Activated B cell treated with CpG ODN at 0.5 μM for 24 hours (primary cell): ENCODE measurements at places on chromosomes 1 and 21.

GRCh38 chr1:200894712-200895442 is at the start of gene INAVA:
TSS of gene INAVA (plus strand) at chr1:200894900. CDS start at chr1:200898401, 3,501 bp downstream.
- DNase-seq = no peak

GRCh38 chr1:8238141-8239038 is 79.5 kb upstream of the SLC45A1 start:
- DNase-seq = no peak

DNA sequence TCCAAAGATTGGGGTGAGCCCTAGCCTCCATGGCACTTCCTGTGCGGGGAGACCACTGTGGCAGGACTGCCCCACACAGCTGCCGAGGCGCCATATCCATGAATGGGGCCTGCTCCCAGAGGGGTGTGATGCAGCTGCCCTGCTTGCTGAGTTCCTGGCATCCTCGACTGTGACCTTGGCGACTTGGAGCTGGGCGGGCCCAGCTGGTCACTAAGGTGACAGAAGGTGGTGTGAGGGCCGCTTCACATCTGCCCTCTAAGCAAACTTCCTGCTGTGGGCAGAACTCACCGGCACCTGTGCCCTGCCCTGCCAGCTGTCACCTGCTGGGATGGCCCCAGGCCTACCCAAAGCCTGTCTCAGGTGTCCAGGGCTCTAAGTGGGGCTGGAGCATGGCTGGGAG is 9.0 kb downstream of the TMEM61 start:
- no peak for DNase-seq

- DNase-seq = no peak
These were observed 110.5 kb upstream of the SERBP1 start for GRCh38 chr1:67540733-67541125.

DNA sequence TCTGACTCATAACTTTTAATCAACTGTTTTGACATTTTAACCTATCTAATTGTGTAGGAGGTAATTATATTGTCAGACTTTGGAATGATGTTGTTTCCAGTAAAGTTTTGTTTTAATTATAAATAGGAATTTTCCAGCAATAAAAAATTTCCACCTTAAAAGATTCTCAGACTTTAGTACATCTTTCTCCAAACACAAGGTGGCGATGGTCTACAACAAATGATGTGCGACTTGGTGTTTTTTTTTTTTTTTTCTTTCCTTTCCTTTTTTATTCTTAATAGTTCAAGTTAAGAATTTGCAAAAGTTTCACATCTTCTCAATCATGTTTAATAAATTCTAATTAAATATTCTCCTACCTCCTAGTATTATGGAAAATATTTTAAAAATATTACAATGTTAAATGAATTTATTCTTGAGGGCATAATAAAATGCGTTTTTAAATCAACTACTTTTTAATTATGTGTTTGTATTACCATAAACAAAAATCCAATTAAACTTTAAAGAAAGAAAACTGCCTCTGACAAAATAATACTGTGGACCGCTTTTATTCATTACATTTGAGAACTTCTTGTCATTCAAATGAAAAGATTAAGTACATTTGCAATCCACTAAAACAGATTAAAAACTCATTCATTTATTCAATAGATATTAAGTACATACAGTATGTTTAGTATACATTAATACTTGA is 4.4 kb upstream of the ADAMTS1 start:
- no peak for DNase-seq

DNA sequence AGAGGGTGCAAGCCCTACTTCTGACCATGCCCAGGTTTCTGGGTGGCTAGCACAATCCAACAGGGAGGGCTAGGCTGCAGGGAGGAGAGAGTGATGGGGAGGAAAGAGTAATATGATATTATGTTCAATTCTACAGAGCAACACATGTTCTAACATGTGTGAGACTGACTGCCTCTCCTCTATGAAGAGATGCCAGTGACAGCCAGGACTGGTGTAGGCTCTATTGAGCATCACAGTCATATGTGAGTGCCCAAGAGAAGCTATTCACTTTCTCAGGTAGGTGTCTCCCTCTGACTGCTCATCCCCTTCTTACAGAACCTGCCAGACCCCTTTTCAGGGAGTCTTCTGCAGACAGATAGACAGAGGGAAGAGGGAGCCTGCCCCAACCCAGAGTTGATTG is 446.1 kb downstream of the SIPA1L2 start:
- DNase-seq = no peak

GRCh38 chr21:16751695-16752474 is 761.0 kb upstream of the CXADR start:
- DNase-seq = no peak

DNA sequence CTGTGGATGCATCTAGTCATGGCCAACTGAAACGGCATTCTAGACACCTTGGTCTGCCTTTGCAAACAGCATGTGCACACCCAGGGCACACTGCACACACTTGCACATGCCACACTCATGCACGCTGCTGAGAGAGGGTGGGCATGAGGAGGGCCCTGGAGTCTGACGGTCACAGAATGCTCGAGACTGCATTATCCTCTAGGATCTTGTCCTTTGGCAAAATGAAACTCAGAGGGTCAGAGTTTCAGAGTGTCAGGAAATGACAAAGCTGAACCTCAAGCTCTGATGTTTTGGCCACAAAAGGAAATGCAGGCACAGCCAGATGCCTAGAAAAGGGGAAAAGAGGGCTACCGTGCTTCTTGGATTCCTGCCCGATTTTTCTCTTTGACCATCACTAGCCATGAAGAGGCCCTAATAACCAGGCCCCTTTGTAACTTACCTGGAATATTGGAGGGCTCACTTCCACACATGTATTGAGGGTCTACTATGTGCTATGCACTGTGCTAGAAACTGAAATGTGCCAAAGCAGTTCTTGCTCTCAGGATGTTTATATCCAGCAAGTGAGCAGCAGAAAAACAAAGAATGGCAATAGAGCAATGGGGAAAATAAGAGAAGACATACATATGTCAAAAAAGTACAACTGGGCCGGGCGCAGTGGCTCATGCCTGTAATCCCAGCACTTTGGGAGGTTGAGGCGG is 65.4 kb downstream of the TOMM20 start:
- DNase-seq = no peak

- no peak for DNase-seq
These were observed 28.6 kb downstream of the TTC39A start for GRCh38 chr1:51301844-51302162.

- DNase-seq = no peak
These were observed 19.8 kb downstream of the DBT start for GRCh38 chr1:100229681-100230443.

DNA sequence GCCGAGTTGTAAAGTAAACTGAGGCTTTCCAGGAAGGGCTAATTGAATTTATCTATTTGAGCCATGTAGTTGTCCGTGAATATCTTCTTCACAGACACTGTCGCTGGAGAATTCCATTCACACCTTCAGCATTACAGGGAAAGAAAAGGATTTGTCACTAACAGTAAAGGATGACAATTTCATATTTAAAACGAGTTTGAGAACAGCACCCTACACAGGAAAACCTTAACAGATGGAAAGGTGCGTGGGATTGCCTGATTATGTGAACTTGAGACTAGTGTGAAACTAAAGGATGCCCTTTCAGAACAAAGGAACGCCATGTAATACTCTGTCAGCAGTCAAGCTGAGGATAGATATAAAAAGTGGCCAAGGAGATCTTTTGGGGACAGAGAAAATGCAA is 492.5 kb upstream of the ADGRL2 start:
- DNase-seq = no peak

DNA sequence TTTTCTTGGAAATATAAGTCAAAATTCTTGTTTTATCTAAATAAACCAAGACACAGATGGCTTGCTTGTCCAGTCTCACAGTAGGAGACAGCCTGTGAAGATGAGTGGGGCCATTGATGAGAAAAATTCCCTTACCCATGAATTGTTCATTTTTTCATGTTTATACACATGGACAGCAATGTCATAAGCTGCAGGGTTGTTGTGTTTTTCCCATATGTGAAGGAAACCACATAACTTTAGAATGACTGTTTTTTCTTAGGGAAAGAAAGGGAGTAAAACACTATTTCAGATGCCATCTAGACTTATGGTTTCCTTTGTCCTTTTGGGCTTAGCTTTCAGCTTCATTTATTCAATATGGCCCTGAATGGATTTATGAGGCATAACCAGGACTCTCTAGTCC is 622.5 kb upstream of the NR5A2 start:
- DNase-seq = no peak

DNA sequence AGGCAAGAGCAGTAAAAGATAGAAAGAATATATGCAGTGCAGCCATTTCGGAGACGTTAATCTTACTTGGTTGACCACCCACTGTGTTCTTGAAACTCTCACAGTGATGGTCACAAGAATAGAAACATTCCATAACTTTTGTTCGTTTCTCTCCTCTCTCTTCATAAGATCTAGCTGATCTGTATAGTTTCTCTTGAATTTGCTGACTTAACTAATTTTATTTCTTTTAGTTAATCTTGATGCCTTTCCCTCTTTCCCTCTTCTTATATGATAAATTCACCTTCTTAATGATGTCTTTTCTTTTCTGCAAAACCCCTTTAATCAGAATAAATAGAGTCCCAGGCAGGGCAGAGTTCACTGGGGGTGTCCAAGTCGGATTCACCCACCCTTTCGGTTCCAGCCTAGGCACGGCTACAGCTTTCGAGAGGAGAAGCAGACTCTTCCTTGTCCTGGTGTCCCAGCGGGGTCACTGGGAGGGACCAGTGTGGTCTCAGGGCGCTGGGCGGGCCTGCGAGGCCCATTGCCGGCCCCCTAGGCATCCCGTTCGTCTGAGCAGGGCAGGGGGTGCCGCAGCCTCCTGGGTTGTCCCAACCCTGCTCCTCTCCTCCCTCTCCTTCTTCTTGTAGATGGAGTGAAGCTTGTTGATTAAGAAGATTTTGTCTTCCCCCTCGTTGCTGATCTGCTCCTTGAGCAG is 39.8 kb downstream of the ZNF691 start:
- DNase-seq = no peak

- no peak for DNase-seq
These were observed 15.4 kb downstream of the SLX9 start for GRCh38 chr21:44955141-44955797.

DNA sequence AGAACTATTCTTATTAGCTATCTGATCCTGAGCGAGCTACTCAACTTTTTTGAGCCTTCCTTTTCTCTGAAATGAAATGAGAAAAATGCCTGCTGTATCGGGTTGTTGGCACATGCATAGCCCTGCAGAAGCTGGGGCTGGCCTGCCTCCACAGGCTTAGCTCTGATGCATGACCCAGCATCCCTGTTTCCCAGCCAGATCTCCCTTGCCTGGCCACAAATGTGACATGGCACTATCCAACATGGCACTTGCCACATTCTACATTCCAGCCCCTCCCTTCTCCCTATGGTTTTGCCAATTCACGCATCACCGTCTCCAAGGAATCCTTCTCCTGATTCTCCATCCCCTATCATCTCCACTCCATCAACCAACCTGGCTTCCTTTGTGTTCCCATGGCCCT is 13.8 kb downstream of the RNU5D-1 start:
- no peak for DNase-seq

GRCh38 chr1:83011265-83011664 is 987.7 kb downstream of the TTLL7 start:
- no peak for DNase-seq

DNA sequence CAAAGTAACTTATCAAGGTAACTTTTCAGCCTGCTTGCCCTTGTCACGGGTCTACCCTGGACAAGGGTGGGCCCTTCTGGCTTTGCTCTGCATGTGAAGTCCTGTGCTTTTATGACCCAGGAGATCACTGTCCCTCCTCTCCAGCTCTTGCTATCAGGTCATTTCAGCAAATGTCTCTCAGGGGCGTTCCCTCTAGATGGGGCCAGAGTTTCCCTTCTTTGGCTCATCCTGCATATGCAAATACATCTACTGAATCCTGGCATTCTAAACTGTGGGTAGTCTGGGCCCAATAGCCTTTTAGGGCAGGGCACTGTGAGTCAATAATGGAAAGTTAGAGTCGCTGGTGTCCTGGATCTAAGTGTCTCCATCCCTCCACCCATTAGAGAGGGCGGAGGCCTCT is 366.9 kb upstream of the USP24 start:
- DNase-seq = no peak

- no peak for DNase-seq
These were observed 576 bp downstream of the ZFP69 start for GRCh38 chr1:40477678-40478053.

GRCh38 chr1:221192055-221192454 is 312.8 kb downstream of the HLX start:
- no peak for DNase-seq

DNA sequence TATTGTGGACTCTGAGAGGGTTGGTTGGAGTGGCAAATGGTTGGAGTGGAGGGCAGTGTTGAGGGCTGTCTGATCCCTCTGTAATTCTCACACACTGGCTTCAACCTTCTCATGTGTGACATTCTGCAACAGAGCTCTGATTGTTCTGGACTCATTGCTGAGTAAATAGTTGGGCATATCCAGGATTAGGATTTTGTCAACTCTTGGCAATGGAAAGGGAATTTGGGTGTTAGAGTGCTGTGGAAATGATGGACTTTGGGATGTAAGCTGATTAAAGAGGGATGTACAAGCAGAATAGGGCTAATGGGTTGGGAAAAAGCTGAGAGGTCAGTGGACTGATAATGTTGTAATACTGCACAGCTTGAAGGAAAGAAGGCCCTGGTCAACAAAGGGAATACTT is 16.5 kb downstream of the TLCD4 start:
- no peak for DNase-seq

GRCh38 chr1:37944086-37944763 is 2.6 kb downstream of the INPP5B start:
- DNase-seq = no peak

GRCh38 chr1:231656741-231657140 is 30.2 kb downstream of the DISC1 start:
- no peak for DNase-seq

GRCh38 chr1:209584231-209584672 is 738 bp downstream of the CAMK1G start:
- no peak for DNase-seq

- no peak for DNase-seq
These were observed 30.4 kb downstream of the FHAD1 start for GRCh38 chr1:15277447-15277838.

GRCh38 chr1:82090104-82090503 is 289.4 kb downstream of the ADGRL2 start:
- DNase-seq = no peak
